HS-27A (cell line): ENCODE measurements at places on chromosomes 6 and 20.

DNA sequence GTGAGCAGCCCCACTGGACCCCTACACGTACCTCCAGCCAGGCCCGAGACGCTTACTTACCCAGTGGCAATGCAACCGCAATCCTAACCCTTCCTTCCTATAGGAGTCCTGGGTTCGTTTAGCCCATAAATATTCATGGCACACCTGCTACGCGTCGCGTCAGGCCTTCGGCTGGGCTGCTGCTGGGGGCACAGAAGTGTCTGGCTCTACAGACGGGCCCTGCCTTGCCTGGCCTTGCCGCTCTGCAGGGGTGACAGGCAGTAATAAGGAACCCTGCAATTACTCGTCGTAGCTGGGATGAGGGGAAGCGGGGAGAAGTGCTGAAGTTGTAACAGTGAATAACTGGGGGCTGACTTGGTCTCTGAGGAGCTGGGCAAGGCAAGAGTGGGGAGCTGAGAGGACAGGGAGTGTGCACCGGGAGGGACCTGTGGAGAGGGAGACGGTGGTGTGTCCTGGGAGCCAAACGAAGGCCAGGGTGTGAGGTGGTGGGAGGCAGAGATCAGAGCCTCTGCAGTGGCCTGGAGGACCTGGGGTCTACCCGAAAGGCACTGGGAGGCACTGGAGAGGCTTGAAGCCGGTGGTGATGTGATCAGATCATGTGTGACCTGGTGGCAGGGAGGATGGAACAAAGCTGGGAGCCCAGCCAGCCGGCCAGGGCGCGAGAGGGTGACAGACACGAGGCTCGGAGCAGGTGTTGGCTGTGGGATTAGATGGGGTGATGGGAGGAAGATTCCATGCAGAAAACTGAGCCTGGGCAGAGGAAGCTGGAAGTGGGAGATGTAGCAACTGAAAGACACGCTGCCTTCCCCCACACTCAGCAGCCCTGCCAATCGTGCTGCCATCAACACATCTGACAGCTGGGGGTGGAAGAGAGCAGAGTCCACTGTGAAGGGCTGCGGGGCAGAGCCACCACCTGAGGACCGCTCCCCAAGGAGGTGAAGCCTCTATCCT lies 36.4 kb downstream of the PSMG4 start:
- DNase-seq: no peak

- DNase-seq: peak; percentile 68
These were observed 5.0 kb upstream of the GDF5 start for GRCh38 chr20:35443003-35443402.

GRCh38 chr6:156955494-156956183 lies 178.5 kb downstream of the ARID1B start:
- no peak for DNase-seq

- DNase-seq: no peak
These were observed 460 bp downstream of the PLAGL1 start for GRCh38 chr6:144007478-144008119.

GRCh38 chr6:41474213-41474933 lies 71.8 kb upstream of the FOXP4 start:
- DNase-seq: no peak

- no peak for DNase-seq
These were observed 80.6 kb downstream of the IRAK1BP1 start for GRCh38 chr6:78947962-78948361.

DNA sequence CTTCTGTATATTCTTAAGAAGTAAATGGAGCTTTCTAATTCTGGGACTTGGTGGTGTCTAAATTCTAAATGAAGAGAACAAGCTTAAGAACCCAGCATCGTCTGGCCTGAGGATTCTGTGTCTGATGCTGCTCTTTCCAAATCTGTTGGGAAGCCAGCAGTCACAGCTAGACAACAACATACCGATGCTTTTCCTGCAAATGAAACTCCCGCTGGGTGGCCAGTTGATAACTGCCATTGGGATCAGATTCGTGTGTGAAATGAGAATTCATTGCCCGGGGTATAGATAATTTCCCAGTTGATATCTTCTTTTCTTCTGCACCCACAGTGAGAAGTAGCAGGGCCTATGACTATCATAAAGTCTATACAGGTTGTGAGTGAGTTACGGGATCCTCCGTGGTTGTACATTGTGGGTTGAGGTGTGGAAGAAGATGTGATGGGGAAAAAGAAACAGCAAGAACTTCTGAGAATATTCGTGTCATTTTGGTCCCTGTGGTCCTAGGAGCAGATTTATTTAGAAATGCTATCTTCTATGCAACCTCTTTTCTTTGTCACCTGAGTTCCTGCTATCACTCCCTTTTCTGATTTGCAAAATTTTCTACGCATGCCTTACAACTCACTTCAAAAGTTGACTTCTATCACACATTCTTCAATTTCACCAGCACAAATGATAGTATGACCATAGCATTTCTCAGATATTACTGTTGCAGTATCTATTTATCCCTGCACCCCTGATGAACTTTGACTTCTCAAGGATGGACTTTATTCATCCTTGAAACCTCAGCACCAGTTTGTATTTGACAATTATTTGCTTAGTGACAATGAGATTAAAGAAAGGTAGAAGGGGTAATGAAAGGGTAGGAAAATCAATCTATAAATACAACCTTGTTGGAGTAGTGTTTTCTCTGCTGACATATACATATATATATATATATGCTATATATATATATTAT lies 10.4 kb downstream of the NOX3 start:
- no peak for DNase-seq

GRCh38 chr6:9461188-9461587 lies 953.7 kb downstream of the TFAP2A start:
- no peak for DNase-seq

GRCh38 chr6:105642708-105643107 lies 239.8 kb upstream of the PREP start:
- no peak for DNase-seq

DNA sequence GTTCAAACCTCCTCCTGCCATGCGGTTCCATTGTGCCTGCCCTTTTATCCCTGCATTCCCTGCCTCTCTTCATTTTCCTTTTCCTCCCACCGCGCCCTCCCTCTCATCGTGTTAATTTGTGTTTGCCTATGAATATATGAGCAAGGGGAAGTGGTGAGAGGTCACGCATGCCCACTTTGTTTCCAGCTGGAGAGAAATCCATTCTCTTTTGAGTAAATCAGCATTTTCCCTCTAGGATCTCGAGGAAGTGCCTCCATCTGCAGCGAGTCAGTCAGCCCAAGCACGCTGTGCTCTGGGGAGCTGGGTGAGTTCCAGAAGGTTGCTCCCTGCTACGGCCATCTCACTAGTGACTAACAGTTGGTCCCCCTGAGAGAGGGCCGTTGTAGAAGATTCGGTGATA lies 42.9 kb downstream of the CDH26 start:
- no peak for DNase-seq

DNA sequence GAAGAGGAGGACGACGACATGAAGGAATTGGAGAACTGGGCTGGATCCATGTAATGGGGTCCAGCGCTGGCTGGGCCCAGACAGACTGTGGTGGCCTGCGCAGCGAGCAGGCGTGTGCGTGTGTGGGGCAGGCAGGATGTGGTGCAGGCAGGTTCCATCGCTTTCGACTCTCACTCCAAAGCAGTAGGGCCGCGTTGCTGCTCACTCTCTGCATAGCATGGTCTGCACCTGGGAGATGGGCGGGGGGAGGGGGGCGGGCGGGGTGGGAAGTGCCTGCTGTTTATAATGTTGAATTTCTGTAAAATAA lies 42.3 kb downstream of the CHMP4B start:
- no peak for DNase-seq

GRCh38 chr6:130946076-130946475 lies 117.0 kb downstream of the EPB41L2 start:
- no peak for DNase-seq

GRCh38 chr6:106142876-106143431 lies 56.8 kb downstream of the PRDM1 start:
- DNase-seq: no peak

GRCh38 chr6:112117554-112117953 lies 30.2 kb downstream of the FAM229B start:
- DNase-seq: no peak

GRCh38 chr6:167956983-167957492 lies 40.4 kb upstream of the KIF25 start:
- DNase-seq: peak; percentile 1

GRCh38 chr6:18055098-18055497 lies 67.4 kb downstream of the NHLRC1 start:
- no peak for DNase-seq

GRCh38 chr6:41546475-41546865 lies 289 bp downstream of the FOXP4 start:
- no peak for DNase-seq
